ENCODE measurements at places on chromosomes 12 and 14. TPM values are rescaled to one million over a fixed set of nuclear protein-coding genes. Genes with fewer than 3 reads are reported as not detected.

- DNase-seq = peak; percentile 60
Measured at GRCh38 chr12:121494093-121494787, 86.6 kb downstream of the KDM2B start.

- DNase-seq = no peak
Measured at GRCh38 chr12:6199531-6200255, 507 bp upstream of the CD9 start.

DNA sequence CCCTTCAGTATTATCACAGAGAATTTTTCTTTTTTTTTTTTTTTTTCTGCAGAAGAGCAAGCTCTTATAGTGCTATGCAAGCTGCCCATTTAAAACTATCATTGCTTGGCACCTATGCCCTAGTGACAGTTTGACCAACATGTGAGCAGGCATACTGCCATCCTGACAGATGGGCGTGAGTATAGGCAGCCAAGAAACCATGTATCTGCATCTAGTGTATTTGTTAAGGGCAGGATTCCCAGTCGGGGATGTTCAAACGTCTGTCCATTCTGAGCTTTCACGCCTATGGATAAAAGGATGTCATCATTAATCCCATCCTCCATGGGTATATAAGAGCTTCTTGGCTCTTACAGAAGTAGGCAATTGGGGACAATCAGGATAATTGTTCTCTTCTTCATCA lies 8.8 kb downstream of the VRK1 start:
- no peak for DNase-seq

GRCh38 chr12:45348311-45348710 lies 132.4 kb downstream of the ANO6 start:
- DNase-seq = no peak

DNA sequence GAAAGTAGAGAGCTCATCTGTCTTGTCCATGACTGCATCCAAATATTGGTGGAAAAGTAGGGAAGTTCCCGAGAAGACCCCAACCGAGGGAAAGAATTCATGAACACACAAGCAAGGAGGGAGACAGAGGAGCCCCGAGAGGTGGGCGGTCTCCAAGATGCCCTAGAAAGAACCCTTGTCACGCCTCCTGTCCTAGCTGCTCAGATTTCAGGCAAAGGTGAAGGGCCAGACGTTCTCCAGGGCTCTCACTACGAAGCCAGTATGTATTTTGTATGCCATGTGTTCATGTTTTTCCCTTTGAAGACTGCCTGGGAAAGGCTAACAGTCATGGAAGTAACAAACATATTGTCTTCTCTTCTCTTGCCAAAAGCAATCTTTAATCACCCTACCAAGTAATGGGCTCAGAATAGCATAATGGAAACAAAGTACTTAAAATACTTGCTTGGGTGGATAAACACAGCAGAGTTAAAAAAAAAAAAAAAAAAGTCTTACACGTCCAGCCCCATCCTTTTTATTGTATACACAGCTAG lies 99.2 kb upstream of the TBX3 start:
- no peak for DNase-seq

- DNase-seq = no peak
Measured at GRCh38 chr12:11718105-11718504, 68.6 kb downstream of the ETV6 start.

GRCh38 chr14:66507722-66508546 lies at the start of gene GPHN:
GPHN (plus strand) TSS chr14:66508147.
- peak; percentile 82 for DNase-seq

DNA sequence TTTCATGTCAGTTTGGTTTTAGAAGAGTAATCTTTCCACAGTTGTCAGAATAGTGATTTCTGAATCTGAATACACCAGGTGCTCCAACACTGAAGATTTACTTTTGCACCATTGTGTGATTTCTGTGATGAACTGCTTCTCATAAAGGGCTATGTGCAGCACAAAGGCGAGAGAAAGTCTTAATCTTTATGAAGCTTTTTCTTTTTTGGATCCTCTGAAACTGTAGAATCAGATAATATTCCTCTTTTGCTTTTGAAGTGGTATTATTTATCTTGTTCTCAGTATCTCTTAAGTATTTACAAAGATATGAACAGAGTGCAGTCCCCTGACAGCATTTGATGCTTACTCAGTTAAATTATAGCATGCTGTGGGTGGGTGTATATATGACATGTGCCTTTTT lies 207.8 kb downstream of the NAV3 start:
- no peak for DNase-seq

DNA sequence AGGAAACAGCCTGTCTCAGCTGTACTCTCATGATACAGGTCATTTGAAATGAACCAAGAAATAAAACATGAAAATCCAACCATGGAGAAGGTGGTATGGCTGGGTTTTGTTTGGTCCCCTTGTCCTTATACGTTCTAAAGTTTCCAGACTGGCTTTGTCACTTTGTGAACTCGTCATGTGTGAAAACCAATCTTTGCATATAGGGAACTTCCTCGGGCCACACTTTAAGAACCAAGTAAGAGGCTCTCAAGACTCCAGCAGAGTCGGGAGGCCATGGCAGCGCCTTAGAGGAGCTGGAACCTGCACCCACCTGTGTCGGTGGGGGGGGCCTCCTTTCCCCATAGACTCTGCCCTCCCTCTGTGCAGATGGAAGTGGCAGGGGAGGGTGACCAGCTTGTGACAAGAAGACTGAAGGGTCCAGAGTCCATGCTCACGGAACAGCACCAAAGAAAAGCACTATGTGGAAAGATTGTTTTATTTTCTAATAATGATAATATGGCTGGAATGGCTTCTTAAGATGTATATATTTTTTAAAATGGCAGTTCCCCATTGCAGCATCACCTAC lies 125.3 kb downstream of the ESRRB start:
- no peak for DNase-seq

- DNase-seq = peak; percentile 53
Measured at GRCh38 chr14:75709207-75709812, 48.3 kb downstream of the TTLL5 start.

DNA sequence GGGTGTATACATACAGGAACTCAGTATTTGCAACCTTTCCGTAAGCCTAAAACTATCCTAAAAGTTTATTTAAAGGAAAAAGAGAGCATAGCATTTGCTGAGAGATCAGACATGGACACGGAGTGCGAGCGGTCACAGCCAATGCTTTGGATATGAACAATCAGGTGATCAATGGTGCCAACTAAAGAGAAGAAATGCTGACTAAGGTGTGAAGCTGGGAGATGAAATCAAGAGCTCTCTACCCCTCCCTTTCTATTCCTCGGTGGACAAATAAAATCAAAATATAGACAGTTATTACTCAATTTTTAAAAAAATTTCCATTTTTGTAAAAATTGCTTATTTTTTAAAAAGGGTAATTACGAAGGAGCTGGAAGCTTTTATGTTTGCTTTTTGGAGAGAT lies 29.2 kb downstream of the NT5DC3 start:
- no peak for DNase-seq

DNA sequence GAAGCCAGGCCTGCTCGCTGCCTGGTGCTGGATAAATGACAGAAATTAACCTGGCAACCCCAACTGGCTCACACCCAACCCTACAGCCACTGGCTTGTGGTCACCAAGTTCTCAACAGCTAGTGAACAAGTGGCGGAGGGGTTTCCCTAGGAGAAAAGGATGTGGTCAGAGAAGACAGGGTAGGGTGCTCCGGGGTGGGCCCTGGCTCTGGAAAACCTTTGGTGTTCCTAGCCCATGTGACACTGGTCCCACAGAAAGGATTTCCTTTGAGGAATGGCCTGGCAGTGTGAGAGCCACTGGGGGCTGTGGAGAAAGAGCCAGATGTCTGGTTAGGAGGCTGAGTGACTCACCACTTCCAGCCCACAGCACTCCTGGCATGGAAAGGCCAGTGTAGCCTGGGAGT lies 8.7 kb downstream of the SYNE3 start:
- DNase-seq = no peak

GRCh38 chr14:99728231-99728920 lies 44.3 kb downstream of the CYP46A1 start:
- no peak for DNase-seq

GRCh38 chr14:84028080-84028604 lies 1501.8 kb upstream of the FLRT2 start:
- DNase-seq = no peak

- no peak for DNase-seq
Measured at GRCh38 chr14:100615736-100616695, 28.8 kb upstream of the BEGAIN start.

- DNase-seq = no peak
Measured at GRCh38 chr14:22479776-22480464, 109.1 kb downstream of the DAD1 start.

GRCh38 chr14:86999036-86999435 lies 993.9 kb downstream of the GALC start:
- no peak for DNase-seq

DNA sequence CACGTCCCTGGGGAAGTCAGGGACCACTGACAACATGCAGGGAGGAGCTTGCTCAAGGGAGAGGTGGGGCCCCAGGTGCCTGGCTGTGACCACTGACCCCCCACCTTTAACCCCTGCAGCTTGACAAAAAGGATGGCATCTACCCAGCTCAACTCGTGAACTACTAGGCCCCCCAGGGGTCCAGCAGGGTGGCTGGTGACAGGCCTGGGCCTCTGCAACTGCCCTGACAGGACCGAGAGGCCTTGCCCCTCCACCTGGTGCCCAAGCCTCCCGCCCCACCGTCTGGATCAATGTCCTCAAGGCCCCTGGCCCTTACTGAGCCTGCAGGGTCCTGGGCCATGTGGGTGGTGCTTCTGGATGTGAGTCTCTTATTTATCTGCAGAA lies 26.3 kb downstream of the HIP1R start:
- DNase-seq = no peak

GRCh38 chr14:86847140-86847539 lies 1145.8 kb downstream of the GALC start:
- no peak for DNase-seq

DNA sequence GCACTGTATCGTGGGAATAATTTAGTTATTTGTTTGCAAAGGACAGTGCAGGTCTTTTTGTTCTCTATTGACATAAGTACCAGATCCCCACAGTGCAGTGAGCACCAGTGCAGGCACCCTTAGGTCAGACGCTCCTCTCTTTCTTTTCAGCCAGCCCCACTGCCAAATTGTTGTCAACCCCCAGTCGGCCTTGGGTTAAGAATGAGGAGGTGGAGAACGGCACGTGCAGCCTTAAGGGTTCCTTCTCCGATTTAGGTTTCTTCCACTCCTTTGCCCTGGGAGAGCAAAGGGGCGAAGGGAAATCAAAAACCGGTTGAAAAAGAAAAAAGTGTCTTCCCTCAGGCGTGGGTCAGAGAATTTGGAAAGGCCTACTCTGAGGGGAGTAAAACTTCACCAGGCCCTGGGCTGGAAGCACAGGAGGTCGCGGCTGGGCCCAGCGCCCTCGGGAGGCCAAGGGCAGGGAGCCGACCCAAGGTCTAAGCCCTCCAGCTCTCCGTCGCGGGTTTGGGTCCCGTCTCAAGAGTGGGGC lies 4.3 kb downstream of the PAX9 start:
- no peak for DNase-seq

DAO gene
- not detected for total RNA-seq

TMEM121 gene
- 24.6 TPM for total RNA-seq

PLA2G1B gene
- 1.1 TPM for total RNA-seq

GXYLT1 gene
- total RNA-seq = 8.7 TPM

SLC25A21 gene
- total RNA-seq = not detected

SDR9C7 gene
- total RNA-seq = not detected

OTOGL gene
- not detected for total RNA-seq

CEBPE gene
- total RNA-seq = not detected

RGS6 gene
- total RNA-seq = not detected

ACSS3 gene
- not detected for total RNA-seq

FAM90A1 gene
- total RNA-seq = 0.34 TPM

IFT43 gene
- 13.1 TPM for total RNA-seq

POTEG gene
- not detected for total RNA-seq

Measured in activated T-cell treated with anti-CD3 and anti-CD28 coated beads, Interleukin-2, amount 50 U/mL, for 4 hours (primary cell).